ENCODE measurements at places on chromosomes 11 and 22.

DNA sequence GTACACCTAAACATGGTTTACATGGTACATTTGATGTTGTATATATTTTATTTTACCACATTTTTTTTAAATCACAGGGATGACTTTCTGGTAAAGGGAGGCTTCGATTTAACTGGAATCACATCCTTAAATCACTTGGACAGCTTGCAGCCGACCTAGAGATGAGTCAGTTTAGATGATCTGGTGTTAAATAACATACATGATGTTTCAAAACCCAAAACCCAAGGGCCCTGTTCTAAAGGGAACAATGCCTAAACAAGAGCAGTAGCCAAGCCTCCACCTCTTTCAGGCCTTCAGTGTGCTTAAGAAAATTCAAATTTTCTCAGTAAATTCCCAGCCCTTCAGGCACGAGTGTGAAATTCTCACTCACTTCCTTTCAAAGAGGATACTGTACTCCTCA, 108.8 kb downstream of the WT1 start:
- DNase-seq: no peak

DNA sequence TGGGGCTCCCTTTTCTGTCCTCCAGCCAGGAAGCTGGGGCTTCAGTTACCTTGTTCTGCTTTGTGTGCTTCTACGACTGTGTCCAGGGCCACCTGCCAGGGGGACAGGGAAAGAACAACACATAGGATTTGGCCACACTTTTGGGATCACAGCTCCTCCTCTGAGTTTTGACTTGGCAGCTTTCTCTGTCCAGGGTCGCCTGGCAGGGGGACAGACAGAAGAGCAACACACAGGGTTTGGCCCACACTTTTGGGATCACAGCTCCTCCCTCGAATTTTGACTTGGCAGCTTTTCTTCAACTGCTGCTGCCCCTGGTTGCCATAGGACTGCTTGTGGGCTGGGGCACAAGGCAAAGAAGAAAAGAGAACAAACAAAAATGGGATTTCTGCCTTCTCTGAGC, 19.1 kb downstream of the INCENP start:
- DNase-seq: no peak

GRCh38 chr11:13169709-13170108, 107.9 kb upstream of the BMAL1 start:
- DNase-seq: no peak

DNA sequence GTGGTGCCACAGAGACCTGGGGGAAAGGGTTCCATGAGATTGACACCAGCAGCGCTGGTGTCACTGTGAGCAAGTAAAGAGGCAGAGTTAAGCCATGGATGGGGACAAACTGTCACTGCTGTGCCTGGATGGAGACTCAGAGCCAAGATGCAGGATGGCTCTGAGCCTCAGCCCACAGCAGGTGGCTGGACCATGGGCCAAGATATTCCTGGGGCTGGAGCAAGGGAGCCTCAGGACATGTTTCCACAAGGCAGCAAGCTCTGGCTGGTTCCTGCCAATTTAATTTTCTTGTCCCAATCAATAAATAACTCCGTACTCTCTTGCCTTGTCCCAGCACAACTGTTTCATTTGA, 23.0 kb downstream of the MYO18B start:
- no peak for DNase-seq

GRCh38 chr11:64534391-64534801, 56.6 kb upstream of the SLC22A12 start:
- DNase-seq: no peak

GRCh38 chr11:12556788-12557384, 117.3 kb upstream of the TEAD1 start:
- no peak for DNase-seq

- no peak for DNase-seq
Observed at GRCh38 chr11:61805146-61805545, 11.7 kb downstream of the FADS1 start.

DNA sequence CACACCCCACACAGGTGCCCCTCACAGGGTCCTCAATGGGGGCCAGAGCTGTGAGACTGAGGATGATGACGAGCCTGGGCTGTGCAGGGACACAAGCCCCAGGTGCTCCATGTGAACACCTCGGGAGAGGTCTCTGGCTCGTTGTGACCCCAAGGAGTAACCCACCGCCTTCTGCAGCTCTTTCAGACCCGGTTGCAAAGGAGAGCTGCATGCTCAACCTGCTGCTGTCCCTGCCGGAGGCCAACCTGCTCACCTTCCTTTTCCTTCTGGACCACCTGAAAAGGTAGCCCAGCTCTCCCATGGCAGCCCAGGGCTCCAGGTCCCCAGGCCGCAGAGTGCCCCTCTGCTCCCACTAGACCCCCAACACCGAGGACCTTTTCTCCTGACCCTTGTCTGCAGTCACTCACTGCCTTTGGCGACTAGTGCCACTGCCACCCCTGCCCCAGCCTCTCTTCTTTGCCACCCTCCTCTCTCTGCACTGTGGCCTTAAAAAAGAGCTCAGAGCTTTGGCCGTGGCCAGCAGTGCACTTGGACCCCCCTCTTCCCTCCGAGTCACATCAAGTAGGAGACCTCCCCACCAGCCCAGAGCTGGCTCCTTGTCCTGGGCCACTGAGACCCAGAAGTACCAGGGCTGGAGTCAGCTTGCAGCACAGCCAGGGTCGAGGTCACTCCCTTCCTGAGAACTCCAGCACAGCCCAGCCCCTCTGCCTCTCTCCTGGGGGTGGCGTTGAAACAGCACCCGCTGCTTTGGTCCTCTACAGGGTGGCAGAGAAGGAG, 133.7 kb downstream of the BCR start:
- DNase-seq: no peak

- DNase-seq: no peak
Observed at GRCh38 chr11:70886676-70887541, 365.5 kb downstream of the SHANK2 start.

GRCh38 chr11:80726236-80726635, 1285.4 kb upstream of the TENM4 start:
- DNase-seq: no peak

DNA sequence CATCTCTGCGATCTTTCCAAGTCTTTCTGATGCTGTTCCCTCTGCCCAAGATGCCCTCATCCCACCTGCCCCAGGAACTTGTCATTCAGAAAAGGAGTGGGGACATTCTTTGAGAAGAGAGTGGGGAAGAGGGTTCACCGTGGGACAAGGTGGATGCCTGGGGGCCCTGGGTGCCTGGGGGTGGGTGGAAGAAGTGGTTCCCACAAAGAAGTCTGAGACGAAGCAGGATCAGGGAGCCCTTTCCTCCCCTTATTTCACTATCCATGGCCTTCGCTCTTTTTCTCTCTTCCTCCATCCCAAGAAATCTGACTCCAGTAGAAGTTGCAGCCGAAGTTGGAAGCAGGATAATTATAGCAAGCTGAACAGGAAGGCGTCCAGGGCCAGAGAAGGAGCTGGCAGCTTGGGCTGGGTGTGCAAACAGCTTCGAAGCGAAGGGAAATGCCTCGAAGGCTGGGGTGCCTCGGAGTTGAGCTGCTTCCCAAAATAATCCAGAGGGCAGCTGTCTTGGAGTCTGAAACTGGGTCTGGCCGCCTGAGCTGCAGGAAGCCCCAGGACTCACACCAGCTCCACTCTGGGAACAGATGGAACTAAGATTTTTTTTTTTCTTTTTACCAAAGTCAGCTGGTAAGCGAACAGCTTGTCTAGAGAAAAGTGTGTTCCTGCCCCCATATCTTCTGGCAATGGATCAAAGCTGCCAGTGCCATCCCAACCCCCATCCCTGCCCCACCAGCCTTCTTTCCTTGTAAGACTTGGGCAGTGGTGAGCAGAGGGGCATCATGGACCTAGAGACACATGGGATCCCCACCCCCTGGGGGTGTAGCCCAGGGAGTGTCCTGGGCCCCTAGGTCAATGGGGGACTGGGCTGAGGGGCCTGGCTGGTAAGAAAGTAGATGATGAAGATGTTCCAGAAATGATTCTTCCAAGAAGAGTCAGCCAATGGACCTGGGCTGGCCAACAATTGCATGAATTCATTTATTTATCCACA, 31.5 kb downstream of the PARVG start:
- no peak for DNase-seq

DNA sequence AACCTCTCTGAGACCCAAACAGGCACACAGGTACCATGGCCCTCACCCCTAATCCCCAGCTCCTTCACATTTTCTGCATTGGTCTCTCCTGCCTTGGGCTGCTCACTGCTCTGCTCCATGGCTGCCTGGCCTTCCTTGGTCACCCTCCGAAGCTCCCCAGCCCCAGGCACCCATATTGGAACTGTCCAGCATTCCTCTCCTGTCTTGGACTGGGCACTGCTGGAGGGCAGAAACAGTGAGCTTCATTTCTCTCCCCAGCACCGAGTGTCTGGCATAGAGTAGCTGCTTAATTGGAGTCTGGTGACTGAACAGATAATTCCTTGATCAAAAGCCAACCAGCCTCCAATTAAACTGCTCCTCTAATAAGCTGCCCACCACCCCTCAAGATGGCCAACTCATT, 13.2 kb downstream of the PLEKHA7 start:
- no peak for DNase-seq

- no peak for DNase-seq
Observed at GRCh38 chr11:61345170-61345610, 12.2 kb downstream of the TKFC start.

DNA sequence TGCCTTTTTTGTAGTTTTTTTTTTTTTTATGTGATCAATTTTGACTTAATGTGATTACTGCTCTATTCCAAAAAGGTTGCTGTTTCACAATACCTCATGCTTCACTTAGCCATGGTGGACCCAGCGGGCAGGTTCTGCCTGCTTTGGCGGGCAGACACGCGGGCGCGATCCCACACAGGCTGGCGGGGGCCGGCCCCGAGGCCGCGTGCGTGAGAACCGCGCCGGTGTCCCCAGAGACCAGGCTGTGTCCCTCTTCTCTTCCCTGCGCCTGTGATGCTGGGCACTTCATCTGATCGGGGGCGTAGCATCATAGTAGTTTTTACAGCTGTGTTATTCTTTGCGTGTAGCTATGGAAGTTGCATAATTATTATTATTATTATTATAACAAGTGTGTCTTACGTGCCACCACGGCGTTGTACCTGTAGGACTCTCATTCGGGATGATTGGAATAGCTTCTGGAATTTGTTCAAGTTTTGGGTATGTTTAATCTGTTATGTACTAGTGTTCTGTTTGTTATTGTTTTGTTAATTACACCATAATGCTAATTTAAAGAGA, 12.5 kb downstream of the CCND1 start:
- no peak for DNase-seq

- no peak for DNase-seq
Observed at GRCh38 chr11:22344081-22344480, 5.9 kb downstream of the SLC17A6 start.

- DNase-seq: no peak
Observed at GRCh38 chr22:36027579-36027934, 1.1 kb downstream of the RBFOX2 start.
